ENCODE measurements at places on chromosomes 2 and 18.

GRCh38 chr2:16262526-16263178 is 322.3 kb downstream of the MYCN start:
- no peak for DNase-seq

DNA sequence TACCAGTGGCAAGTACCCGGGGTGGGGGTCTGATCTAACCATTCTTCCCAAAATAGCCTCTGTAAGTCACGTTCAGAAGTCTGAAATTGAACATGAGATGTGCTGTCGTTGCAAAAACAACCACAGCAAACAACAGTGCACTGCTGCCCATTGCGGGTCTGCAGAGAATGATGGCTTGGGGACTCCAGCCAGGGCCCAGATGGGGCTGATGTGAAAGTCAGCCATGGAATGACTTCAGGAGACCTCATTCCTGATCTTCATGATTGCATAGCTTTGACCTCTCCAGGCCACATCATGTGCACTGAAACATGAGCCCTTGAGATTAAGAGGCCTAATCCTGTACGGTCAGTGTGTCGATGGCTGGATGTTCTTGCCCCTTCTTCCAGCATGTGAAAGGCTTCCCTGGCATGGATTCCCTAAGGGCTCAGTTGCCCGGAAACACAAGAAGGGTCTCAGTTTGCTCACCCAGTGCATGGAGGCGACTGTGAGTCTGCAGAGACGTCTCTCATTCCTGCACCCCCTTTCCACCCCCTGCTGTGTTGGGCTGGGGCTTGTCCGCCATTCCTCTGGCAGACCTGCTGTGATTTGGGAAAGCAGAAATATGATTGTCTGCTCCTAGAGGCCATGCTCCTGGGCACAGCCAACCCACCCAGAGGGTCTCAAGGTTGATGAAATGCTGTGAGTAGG is 191.6 kb downstream of the SEPTIN10 start:
- no peak for DNase-seq

GRCh38 chr2:64515086-64515485 is 9.0 kb upstream of the AFTPH start:
- DNase-seq = no peak

GRCh38 chr2:119216994-119217393 is 6.6 kb upstream of the STEAP3 start:
- no peak for DNase-seq

- no peak for DNase-seq
These were observed 228.1 kb upstream of the TRIB2 start for GRCh38 chr2:12488352-12489318.

DNA sequence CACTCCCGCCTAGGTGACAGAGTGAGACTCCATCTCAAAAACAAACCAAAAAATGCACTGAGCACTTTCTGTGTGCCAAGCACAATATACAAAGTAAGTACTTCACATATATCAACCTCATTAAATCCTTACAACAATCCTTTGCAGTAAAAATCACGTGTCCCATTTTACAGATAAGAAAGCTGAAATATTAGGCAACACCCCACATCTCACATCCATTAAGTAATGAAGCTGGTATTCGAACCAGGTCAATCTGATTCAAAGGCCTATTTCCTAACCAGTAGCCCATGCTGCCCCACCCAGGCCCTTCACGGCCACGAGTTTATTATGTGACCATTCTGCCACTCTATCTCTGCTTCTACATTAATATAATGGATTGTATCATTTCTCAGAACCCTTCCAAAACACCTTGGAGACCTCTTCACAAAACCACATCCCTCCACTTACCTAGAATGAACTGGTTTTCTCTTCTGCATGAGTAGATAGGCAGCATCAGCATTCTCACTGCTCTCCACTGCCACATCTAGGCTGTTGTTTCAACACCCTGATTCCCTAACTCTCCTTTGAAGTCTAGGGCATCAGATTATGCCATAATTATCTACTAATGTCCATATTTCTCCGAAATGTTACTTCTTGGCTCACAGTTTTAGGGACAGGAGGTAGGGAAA is 3.1 kb upstream of the EXOC6B start:
- no peak for DNase-seq

GRCh38 chr2:98487806-98488189 is 43.1 kb downstream of the INPP4A start:
- DNase-seq = no peak

Data from T1000 (cell line).